ENCODE measurements at places on chromosomes 2 and 18.

DNA sequence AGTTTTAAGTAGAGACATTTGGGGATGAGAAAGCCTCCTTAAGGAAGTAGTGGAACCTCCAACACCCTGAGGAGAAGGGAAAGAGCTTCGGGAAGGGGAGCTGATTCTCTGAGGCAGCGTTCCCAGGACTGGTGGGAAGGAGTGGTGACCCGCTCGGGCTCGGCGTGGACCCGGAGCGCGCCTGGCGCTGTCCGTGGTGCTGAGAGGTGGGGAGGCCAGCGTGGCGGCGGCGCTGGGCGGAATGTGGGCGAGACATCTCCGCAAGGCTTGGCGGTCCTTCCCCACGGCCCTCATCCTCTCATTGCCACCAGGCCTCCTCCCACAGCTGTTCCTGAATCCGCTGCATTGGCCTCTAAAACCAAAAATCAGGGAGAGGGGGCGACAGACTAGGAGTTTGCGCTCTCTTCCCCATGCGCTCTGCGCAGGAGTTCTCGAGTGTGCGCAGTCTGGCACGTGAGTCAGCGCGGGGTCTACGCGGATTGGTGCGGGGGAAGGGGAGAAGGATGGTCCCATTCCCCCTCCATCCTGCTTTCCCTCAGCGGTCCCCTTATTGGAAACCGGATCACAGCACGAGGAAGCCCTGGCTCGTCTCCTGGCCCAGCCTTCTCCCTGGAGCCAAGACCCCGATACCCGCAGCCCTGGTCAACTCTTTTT lies 857 bp downstream of the RESP18 start:
- DNase-seq = peak; percentile 33

GRCh38 chr2:53442783-53443182 lies 324.8 kb upstream of the CHAC2 start:
- no peak for DNase-seq

DNA sequence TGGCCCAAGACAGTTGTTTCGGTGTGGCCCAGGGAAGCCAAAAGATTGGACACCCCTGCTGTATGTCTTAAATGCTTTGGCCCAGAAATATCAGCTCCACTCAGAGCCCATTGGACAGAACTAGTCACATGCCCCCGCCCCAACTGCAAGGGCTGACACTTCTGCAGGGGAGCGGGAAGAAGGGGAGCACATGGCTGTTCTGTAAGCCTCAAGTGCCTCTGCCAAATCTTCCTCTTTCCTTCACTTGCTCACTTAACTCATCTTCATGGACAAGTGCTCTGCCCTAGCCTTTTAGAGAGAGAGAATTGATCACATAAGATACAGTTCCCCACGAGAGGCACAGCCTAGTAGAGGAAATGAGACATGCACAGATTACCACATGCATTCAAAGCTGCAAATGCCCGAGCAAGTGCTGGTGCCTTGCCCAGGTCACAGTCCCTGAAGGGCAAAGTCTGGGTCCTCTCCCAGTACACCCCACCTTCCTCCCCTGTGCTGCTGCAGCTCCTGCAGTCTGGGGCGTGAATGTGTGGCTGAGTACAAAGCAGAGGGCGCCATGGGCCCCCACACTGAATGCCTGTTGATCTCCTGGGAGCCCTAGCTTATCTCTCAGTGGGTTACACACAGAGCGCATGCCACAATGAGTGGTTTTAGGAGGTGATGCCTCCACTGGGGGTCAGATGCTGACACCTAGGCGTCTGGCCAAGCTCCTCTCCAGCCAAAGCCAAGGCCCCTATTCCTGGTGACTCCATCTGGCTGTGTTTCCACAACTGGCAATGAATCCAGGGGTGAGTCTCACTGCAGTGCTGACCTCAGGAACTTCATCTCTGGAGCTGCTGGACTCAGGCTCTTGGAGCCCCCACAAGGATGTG lies 135.3 kb downstream of the CTIF start:
- no peak for DNase-seq

DNA sequence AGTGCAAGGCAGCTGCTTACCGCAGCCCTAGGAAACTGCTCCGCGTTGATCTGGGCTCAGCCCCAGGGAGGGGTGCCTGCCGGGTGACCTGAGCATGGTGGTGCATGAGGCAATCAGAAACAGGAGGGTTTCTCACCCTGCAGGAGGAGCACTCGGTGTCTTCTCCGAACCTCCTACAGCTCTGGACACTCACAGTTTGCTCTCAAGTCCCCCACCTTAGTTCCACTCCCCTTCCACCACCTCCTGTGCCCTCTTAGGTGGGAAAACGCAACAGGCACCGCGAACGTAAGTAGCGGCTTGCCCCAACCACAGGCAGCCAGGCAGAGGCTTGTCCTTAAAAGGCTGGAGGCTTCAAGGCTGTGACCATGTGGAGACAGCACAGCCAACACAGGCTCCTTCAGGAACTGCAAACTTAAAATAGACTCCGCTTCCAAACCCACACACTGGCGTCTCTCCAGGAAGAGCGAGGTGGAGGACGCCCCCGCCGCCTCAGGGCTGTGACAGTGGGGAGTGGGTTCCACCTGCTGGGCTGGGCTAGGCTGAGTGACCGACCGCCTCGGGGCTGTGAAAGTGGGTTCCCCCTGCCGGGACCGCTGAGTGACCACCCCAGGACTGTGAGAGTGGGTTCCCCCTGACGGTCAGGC lies 71.6 kb downstream of the NDUFA10 start:
- no peak for DNase-seq

- peak; percentile 21 for DNase-seq
Measured at GRCh38 chr2:226524381-226524843, 275.2 kb downstream of the IRS1 start.

- DNase-seq = no peak
Measured at GRCh38 chr2:160022162-160022561, 40.3 kb downstream of the PLA2R1 start.

All from A673 (cell line).